Fibroblast of lung (primary cell): ENCODE measurements at places on chromosomes 5 and 9. TPM values are rescaled to one million over a fixed set of nuclear protein-coding genes. Genes with fewer than 3 reads are reported as not detected.
A peak's percentile ranks its signal among the peaks of the same experiment; 100 is the strongest.

The SPAG8 gene
- total RNA-seq: 1.0 and 1.3 TPM in 2 replicates

The BRINP1 gene
- 0.26 and 0.33 TPM in 2 replicates for total RNA-seq

The RASGEF1C gene
- under 0.01 TPM in 2 replicates for total RNA-seq

The NUTM2F gene
- not detected in 2 replicates for total RNA-seq

The INSL4 gene
- not detected in 2 replicates for total RNA-seq

The GDNF gene
- 0.51 and 0.83 TPM in 2 replicates for total RNA-seq

The CTSV gene
- total RNA-seq: under 0.01 and 0.66 TPM in 2 replicates

DNA sequence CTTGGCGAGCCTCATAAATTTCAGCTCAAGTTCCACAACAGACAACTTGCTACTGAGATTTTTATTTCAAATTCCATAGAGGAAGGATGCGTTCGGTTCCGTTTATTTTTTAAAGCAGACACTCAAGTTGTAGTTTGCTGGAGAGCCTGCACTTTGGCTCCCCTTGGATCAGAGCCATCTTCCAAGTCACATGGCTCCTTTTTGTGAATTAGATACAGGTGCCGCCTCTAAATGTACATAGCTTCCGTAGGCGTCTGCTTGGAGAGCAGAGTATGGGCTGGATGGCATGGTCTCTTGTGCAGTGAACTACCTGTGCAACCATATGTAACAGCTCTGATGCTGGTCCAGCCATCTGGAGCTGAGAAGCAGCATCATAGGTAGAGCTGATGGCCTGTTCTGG lies 73.9 kb upstream of the WWC1 start:
- DNase-seq: no peak

- DNase-seq: no peak
Measured at GRCh38 chr5:58544195-58544594, 38.7 kb upstream of the RAB3C start.

DNA sequence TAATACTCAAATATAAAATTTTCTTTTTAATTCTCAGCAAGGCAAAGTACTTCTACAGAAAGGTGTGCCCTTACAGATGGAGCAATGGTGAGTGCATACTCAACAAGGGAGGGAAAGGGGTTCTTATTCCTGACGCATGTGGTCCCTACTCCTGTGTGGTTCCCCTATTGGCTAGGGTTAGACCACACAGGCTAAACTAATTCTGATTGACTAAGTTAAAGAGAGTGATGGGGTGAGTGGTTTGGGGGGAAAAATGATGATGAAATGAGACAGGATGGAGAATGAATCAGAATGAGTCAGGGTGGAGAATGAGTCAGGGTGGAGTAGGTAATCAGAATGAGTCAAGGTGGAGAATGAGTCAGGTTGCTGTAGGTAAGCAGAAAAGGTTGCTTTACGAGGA lies 22.9 kb upstream of the HMGCS1 start:
- DNase-seq: peak; percentile 25

GRCh38 chr9:77546376-77546950 lies 101.7 kb downstream of the GNA14 start:
- DNase-seq: peak; percentile 22

DNA sequence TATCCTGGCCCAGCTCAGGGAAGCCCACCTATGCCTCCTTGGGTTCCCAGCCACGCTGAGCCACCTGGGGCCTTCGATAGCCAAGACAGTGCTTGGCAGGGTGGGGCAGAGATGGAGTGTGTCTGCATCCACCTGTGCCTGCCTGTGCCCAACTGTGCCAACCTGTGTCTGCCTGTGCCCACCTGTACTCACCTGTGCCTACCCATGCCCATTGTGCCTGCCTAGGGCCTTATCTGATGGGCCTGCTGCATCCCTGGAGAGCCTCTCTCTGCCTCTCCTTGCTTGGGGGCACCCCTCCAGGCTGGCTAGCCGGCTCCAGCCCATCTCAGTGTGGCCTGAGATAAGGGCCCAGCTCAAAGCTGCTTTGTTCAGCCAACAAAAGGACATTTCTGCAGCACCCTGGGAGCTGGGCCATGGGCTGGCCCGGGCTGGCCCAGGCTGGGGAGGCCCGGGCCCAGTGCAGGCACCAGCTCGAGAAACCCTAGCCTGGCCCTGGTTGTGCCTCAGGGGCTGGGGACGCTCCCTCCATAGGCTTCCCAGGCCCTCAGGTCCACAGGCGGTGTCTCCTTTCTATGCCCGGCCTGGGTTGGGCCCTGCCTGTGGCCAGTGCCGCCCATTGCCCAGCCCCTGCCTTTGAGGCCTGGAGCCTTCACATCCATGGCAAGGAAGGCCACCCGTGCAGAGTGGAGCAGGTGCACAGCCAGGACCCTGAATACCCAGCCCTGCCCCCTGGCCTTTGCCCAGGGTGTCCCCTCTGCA lies 37.3 kb upstream of the NOTCH1 start:
- no peak for DNase-seq

GRCh38 chr9:19999491-20000057 lies 210.7 kb upstream of the SLC24A2 start:
- DNase-seq: peak; percentile 66

DNA sequence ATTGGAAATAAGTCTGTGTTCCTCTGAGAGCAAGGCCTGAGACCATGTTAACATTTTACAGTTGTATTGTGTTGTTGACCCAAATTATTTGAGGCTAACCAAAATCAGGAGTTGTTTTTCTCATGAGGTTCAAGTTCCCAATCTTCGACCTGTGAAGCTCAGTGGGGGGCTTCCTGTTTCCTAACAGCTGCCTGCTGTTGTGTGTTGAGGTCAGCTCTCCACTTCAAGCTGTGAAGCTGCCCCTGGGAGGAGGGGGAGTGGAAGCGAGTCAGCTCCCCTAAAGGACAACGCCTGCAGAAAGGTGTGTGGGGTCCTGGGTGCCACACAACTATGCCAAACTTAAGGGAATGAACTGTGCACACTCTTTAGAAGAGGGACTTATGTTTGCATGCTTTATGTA lies 295.5 kb downstream of the IRX1 start:
- no peak for DNase-seq

DNA sequence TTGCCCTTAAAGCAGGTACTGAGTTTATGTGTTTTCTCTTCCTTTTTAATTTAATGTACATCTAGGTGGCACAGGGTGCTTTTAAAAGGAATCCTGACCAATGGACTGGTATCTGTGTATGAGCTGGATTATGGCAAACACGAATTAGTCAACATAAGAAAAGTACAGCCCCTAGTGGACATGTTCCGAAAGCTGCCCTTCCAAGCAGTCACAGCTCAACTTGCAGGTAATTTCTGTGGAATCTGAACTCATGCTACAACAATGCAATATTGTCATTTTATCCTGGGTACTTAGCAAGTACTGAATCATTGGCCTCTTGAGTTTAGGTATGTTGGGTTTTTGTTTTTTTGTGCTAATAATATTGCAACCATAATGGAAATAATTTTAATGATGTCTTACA lies 14.4 kb upstream of the TMOD1 start:
- DNase-seq: peak; percentile 39

GRCh38 chr9:100375658-100376057 lies 22.9 kb upstream of the TEX10 start:
- no peak for DNase-seq

DNA sequence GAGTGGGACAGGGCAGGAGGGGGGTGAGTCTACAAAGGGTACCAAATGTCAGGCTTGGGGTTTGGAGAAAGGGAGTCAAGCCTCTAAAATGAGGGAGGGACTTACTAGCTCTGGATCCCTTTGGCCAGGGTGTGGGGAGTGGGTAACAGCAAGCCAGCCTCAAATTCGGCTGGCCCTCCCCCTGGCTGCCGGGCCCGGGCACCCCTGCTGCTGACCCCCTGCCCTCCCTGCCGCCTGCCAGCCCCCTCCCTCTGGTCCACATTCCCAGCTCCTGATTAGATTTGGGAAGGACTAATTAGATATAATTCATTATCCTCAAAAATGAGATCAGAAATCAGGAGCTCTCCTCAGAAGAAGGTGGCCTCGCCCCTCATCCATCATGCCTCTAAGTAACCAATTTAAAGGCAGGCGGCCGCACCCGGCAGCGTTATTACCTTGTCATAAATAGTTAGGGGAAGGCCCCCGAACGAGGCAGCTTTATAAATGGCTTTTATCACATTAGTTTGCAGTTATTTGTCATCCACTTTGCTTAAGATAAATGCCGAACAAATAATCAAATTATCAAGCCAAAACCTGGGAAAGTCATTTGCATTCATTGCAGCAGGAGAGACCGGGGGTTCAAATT lies 44.6 kb downstream of the LMX1B start:
- no peak for DNase-seq

DNA sequence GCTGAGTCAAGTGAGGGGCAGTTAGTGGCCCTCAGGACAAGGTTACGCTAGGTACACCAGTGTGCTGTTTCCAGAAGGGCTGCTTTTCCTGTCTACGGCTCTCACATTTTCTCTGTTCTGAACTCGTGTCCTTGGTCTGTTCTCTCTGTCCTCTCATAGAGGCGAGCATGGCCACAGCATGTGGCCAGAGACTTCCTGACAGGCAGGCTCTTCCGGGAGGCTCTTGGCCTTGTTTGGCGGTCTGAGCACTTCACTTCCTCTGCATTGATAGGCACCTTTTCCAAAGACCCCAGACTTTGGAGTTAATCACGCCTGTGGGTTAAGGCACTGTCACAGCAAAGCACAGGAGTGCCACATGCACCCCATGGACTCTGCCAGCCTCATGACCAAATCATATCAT lies 1.2 kb downstream of the CKMT2 start:
- DNase-seq: no peak

- DNase-seq: no peak
Measured at GRCh38 chr5:14617441-14617840, 35.8 kb downstream of the OTULINL start.

- no peak for DNase-seq
Measured at GRCh38 chr5:128135286-128135685, 51.7 kb downstream of the SLC12A2 start.

GRCh38 chr9:18184401-18184800 lies 289.6 kb upstream of the ADAMTSL1 start:
- DNase-seq: no peak

DNA sequence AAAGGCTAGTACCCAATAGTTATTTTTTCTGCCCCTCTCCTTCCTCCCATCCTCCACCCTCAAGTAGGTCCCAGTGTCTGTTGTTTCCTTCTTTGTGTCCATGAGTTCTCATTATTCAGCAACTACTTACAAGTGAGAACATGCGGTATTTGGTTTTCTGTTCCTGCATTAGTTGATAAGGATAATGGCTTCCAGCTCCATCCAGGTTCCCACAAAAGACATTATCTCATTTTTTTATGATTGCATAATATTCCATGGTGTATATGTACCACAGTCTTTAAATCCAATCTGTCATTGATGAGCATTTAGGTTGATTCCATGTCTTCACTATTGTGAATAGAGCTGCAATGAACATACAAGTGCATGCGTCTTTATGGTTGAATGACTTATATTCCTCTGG lies 128.3 kb upstream of the ANKRD55 start:
- DNase-seq: no peak

DNA sequence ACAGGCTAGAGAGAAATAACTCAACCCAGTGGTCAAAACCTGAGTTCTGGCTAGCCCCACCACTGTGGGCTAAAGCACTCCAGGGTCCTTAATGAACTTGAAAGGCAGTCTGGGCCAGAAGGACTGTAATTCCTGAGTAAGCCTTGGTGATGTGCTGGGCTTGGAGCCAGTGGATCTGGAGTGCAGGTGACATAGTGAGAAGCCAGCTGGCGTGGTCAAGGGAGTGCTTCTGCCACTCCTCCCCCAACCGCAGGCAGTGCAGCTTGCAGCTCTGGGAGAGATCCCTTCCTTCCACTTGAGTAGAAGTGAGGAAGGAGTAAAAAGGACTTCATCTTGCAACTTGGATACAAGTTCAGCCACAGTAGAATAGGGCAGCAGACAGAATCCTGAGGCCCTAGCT lies 424.0 kb downstream of the CDH18 start:
- DNase-seq: no peak

DNA sequence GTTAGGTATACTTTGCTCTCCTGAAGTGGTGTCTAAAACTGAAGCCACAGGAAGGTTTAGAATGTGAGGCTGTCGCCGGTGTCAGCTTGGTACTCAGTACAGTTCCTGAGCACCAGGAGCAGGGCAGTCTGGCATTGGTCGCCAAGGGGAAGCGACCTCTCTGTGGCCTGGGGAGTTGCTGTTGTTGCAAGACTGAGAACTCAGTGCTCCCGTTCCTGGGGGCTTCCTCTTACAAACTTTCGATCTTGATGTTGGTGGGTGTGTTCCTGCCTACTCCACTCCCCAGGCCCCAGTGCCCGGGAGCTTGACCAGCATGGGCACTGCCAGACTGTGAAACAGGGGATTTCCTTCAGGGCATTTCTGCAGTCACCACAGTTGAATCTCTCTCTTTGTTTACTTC lies 52.4 kb upstream of the PPARGC1B start:
- no peak for DNase-seq
